ENCODE measurements at places on chromosomes 13 and 19.

DNA sequence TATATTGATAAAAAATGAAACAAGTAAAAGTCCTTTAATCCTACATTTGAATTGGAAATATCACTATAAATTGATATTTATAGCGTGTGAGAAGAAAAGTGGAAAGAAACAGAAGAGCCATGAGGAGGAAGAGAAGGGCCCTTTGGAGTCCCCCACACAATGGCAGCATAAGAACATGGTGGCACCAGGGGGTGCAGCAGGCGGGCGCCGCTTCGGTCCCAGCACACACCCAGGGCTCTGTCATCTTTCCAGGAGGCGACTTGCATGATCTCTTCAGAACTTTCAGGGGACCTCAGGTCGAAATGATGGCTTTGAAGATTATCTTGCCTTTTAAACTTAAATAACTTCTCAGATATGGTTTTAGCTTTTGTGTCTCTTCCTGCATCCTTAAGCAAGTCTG lies 91.8 kb downstream of the TUBGCP3 start:
- DNase-seq: no peak
- H3K36me3 ChIP-seq: peaks cover 18% of the 10 kb centered on the region
- no peaks in the 10 kb centered on the region for H3K4me1 ChIP-seq
- no peak overlapping the region for H3K4me3 ChIP-seq
- no peaks in the 10 kb centered on the region for H3K27me3 ChIP-seq
- no peak overlapping the region for H3K27ac ChIP-seq

DNA sequence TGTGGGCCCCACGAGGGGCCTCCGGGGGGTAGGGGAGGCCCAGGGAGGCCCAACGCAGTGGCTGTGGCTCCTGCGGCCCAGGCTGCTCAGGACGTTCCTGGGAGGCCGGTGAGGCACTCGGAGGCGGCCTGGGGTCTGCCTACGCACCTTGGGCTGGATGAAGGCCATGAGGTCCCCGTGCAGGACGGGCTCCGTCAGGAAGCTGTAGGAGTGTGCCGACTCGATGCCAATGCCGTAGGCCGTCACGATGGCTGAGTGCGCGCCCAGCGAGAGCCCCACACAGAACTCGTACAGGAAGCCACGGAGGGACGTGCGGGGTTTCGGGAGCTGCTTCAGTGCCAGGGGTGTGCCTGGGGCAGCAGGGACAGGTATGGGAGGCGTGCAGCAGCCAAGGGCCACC lies 5.9 kb downstream of the SBK2 start:
- no peaks in the 10 kb centered on the region for H3K36me3 ChIP-seq
- no peaks in the 10 kb centered on the region for H3K27me3 ChIP-seq
- DNase-seq: peak; percentile 68
- no peak overlapping the region for H3K27ac ChIP-seq
- no peak overlapping the region for H3K4me3 ChIP-seq
- H3K4me1 ChIP-seq: peaks cover 3% of the 10 kb centered on the region

- no peak overlapping the region for H3K27ac ChIP-seq
- H3K4me1 ChIP-seq: no peaks in the 10 kb centered on the region
- H3K36me3 ChIP-seq: no peaks in the 10 kb centered on the region
- peak; percentile 29 for DNase-seq
Observed at GRCh38 chr13:83907196-83907989, 25.1 kb upstream of the SLITRK1 start.

DNA sequence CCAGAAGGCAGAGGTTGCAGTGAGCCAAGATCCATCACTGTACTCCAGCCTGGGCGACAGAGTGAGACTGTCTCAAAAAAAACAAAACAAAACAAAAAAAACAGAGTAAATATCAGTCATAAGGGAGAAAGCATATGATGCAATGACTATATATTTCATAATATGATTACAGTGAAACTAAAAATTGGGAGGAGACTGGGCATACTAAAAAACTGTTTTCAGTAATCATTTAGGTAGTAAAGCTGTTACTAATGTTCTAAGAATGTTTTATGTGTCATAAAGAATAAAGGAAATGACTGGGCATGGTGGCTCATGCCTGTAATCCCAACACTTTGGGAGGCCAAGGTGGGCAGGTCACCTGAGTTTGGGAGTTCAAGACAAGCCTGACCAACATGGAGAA lies 15.9 kb downstream of the ZNF573 start:
- H3K36me3 ChIP-seq: peaks cover 4% of the 10 kb centered on the region
- H3K27ac ChIP-seq: no peak overlapping the region
- H3K27me3 ChIP-seq: no peaks in the 10 kb centered on the region
- peak; percentile 69 for DNase-seq
- H3K4me3 ChIP-seq: no peak overlapping the region

DNA sequence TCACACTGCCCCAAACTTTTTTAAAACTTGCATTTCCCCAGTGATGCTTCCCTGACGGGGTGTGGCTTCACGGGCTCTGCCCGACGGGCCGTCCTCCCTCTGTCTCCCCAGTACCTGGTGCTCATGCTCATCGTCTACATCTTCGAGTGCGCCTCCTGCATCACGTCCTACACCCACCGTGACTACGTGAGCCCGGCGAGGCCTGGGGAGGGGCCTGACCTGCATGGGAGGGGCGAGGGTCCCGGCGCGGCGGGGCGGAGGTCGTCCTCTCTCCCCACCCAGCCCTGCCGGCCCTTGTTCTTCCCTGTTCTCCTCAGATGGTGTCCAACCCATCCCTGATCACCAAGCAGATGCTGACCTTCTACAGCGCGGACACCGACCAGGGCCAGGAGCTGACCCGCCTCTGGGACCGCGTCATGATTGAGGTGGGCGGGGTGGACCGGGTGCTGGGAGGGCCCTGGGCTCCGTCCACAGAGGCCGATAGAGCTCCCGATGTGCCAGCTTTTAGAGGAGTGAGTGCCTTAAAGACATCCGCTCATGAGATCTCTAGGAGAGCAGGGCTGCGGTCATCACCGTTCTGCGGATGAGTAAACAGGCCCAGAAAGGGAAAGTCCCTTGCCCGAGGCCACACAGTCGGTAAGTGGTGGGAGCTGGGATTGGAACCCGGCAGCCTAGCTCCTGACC lies 6.9 kb downstream of the UPK1A start:
- DNase-seq: peak; percentile 97
- H3K27ac ChIP-seq: no peak overlapping the region
- H3K4me3 ChIP-seq: peak overlapping the region; percentile 51
- no peaks in the 10 kb centered on the region for H3K4me1 ChIP-seq
- H3K27me3 ChIP-seq: peaks cover 2% of the 10 kb centered on the region
- H3K36me3 ChIP-seq: no peaks in the 10 kb centered on the region

DNA sequence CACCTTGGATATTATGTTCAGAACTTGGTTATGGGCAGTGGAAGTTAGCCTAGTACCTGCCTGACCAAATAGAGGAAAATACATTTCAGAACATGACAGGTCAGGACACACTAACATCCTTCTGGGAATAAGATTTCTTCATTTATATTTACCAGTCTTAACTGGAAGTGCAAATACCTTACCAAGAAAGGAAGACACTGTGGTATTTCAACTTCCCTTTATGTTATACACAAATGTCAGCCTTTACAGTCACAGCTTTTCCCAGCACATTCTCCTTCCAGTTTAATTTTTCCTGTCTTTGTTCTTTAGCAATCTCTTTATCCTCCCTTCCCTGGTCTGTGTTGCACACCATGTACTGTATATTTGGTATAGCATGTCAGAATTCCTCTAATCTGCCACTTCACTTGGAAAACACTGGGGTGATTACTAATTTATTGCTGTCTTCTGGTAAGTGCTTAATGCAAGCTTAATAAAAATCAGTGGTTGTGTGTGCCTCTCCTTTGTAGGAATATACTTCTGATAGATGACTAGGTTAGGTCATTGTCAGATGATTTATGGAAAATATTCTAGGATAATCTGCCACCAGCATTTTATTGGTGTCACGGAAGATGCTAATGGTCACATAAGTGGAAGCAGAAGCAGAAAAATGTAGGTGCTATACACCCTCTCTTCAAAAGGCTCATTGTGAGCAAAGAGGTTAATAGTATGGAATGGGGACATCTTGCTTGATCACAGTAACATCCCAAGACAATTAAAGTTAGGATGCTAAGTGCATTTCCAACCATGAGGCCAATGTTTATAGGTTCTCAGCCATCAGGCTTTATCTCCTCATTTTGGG lies 124.3 kb upstream of the STARD13 start:
- H3K4me1 ChIP-seq: no peaks in the 10 kb centered on the region
- no peak for DNase-seq
- H3K36me3 ChIP-seq: no peaks in the 10 kb centered on the region

DNA sequence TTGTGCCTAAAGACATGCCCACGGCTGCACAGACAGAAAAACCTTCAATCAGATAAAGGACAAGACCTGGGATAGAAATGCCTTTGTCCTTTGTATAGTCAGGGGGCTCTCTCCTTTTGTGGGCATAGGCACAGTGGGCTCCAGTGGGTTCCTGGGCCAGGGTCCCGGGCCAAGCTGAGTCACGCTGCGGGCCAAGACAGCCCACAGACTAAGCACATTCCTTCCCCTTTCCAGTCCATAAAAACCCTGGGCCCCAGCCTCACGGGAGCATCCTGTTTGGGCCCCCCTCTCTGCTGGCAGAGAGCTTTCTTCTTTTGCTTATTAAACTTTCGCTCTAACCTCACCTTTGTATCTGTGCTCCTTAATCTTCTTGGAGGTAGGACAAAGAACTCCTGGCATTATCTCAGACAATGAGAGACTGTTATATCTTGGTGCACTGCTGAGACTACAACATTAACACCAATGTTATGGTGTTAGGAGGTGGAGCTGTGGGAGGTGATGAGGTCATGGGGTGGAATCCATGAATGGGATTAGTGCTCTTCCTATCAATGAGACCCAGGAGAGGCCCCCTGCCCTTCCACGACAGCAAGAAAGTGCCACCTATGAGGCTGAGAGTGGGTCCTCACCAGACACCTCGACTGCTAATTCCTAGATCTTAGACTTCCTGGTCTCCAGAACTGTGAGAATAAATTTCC lies 20.8 kb upstream of the FBXL3 start:
- H3K27ac ChIP-seq: no peak overlapping the region
- DNase-seq: no peak
- H3K4me3 ChIP-seq: no peak overlapping the region
- peaks cover 36% of the 10 kb centered on the region for H3K36me3 ChIP-seq

DNA sequence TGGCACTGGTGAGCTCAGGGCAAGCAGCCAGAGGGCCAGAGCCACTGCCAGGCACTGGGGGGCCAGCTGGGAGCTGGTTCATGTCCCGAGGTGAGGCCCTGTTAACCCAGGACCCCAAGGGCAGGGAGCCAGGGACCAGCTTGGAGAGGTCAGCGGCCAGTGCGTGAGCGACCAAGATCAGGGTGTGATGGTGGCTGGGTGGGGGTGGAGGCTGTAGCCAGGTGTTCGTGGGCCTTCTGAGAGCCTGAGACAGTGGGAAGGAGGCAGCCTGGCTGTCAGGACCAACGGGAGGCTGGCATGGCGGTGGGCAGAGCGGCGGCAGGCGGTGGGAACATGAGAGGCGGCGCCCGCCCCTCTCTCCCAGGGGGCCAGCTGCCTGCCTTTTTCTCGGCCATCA lies 8.1 kb upstream of the KPTN start:
- H3K4me1 ChIP-seq: no peaks in the 10 kb centered on the region
- no peaks in the 10 kb centered on the region for H3K27me3 ChIP-seq
- DNase-seq: no peak

- H3K36me3 ChIP-seq: no peaks in the 10 kb centered on the region
- DNase-seq: no peak
- H3K27me3 ChIP-seq: peaks cover 16% of the 10 kb centered on the region
- no peak overlapping the region for H3K4me3 ChIP-seq
- H3K4me1 ChIP-seq: no peaks in the 10 kb centered on the region
Observed at GRCh38 chr13:46166224-46166584, 15.8 kb downstream of the LCP1 start.

GRCh38 chr19:12788682-12789097 lies 2.6 kb upstream of the JUNB start:
- no peaks in the 10 kb centered on the region for H3K36me3 ChIP-seq
- peak overlapping the region; percentile 92 for H3K27ac ChIP-seq
- peak; percentile 95 for DNase-seq

DNA sequence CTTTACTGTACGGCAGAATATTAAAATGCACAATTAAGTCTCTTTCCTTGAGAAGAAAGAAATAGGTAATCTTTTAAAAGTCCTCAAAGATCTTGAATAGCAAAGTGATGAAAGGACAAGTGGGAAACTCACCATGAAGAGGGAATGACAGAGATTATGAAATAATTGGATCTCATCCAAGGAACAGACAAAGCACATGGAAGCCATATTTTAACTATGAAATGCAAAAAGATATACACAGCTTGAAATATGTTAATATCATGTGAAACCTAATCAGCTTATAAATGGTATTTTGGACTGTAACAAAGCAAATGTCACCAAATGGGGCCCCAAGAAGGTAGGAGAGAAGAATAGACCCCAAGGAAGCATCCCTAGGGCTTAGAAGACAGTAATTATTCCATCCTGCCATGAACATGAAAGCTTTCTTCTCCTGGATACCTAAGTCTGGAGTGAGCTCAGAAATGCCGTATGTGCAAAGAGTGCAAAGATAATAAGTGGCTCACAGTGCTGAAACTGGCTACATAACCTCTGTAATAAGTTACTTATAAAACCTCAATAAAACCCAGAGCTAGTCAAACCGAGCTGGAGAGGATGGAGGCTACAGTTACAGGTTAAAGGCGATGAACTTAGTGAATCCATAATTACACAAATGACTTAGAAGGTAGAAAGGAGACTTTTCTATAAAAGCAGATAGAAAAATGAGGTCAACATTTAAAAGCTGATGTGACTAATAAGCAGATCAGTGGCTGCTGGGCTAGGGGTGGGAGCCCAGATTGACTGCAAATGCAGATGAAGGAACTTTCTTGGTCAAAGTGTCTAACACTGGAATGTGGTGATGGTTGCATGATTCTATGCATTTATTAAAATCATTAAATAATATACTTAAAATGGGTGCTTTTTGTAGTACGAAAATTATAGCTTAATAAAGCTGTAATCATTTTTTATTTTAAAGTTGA lies 34.4 kb downstream of the DCLK1 start:
- no peak overlapping the region for H3K4me3 ChIP-seq
- H3K4me1 ChIP-seq: no peaks in the 10 kb centered on the region
- no peaks in the 10 kb centered on the region for H3K27me3 ChIP-seq
- no peaks in the 10 kb centered on the region for H3K36me3 ChIP-seq

DNA sequence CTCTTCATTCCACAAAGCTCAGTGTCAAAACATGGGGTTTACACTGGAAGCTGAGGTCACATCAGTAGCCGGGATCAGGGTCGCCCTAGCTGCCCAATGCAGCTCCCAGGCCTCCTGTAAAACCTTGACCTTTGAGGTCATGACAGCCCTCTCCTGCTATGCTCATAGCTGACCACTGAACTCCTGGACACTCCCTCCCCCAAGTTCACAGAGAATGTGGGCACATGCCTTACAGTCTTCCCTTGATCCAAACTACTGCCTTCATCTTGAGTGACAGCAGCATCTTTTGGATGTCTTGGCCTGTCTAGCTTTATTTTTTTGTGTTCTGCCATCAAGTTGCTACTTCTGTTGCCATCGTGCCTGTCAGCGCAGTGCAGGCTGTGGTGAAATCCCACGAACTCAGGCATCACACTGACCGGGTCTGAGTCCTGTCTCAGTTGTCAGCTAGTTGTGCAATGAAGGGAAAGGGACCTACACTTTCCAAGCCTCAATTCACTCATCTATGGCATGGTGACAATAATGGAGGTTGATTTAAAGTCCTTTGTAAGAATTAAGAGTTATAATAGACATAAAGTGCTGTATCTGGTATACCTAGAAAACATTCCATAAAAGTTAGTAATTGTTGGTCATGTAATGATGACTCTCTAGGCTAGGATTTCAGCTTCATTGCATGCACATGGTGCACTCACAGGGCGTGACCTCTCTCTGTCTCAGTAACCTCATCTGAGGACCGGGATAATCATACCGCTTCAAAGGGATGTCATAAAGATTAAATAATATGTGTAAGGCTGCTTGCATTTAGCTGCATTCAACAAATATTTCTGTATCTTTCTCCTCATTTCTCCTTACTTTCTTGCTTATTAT lies 16.4 kb upstream of the ALOX5AP start:
- H3K27me3 ChIP-seq: no peaks in the 10 kb centered on the region
- no peaks in the 10 kb centered on the region for H3K36me3 ChIP-seq
- peaks cover 28% of the 10 kb centered on the region for H3K4me1 ChIP-seq
- peak overlapping the region; percentile 93 for H3K27ac ChIP-seq
- DNase-seq: peak; percentile 91
